ENCODE measurements at places on chromosomes 1 and 21.

DNA sequence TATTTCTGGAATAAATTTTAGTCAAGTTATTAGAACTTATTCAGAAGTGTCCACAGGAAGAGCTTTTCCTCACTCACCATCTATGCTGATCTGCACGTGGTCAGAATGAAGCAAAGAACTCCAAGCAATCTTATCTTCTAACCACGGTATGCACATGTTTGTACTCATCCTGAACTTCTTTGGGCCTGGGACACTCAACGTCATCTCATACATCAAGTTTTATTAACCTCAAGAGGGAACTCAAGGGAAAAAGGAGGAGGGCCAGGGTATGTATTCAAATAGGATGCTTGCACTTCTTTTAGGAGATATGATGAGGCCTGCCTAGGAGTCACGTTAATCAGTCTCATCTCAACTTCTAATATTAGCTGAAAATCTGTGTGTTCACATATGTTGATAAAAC, 142.5 kb downstream of the C1orf94 start:
- no peak for DNase-seq

GRCh38 chr1:183590244-183591191, at the start of gene NCF2:
TSS of gene NCF2 (minus strand) at chr1:183590459. CDS start at chr1:183590329, 130 bp downstream.
- DNase-seq: no peak

GRCh38 chr1:25780318-25781129, 19.5 kb upstream of the SELENON start:
- DNase-seq: no peak

- no peak for DNase-seq
Observed at GRCh38 chr1:15493869-15494390, 18.0 kb downstream of the CELA2B start.

- DNase-seq: no peak
Observed at GRCh38 chr1:212952641-212952976, 2.3 kb downstream of the VASH2 start.

DNA sequence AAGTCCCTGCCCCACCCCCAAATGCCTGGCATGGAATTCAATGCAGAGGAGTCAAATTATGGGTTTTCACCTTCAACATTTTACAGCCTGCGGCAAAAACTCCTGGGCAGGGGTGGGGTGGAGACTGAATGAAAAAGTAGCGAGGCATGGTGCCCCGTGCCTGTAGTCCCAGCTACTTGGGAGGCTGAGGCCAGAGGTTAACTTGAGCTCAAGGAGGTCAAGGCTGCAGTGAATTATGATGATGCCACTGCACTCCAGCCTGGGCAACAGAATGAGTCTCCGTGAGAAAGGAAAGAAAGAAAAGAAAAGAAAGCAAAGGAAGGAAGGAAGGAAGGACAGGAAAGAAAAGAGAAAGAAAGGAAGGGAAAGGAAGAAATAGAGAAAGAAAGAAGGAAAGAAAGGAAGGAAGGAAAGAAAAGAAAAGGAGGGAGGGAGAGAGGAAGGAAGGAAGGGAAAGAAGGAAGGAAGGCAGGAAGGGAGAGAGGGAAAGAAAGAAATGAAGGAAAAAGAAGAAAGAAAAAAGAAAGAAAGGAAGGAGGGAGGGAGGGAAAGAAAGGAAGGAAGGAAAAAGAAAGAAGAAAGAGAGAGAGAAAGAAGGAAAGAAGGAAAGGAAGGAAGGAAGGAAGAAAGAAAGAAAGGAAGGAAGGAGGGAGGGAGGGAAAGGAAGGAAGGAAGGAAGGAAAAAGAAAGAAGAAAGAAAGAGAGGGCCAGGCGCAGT, 11.1 kb downstream of the LEMD1 start:
- DNase-seq: no peak

GRCh38 chr1:72535470-72535869, 253.1 kb upstream of the NEGR1 start:
- DNase-seq: no peak

DNA sequence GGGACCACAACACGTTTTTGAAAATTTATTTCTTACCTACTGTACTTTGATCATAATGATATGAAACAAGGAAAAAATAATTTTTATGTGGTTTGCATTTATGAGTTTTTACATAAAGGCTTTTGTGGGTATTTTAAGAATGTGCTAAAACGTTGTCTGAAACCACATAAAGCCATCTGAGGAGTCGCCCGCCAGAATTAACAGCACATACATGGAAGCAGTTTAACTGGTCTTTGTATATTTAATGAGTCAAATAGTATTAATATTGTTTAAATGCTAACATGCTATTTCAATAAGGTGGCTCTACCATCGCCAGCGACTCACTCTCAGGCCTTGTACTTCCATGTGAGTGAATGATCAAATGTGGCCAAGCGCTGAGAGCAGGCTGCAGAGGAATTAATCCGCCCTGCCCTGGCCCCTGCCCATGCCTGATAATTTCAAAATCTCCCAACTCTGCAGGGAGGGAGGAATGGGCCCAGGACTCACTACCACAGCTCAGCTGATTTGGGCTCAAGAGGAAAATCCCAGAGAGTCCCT, 49.6 kb downstream of the SLC66A1 start:
- no peak for DNase-seq

- no peak for DNase-seq
Observed at GRCh38 chr21:46100906-46101305, 3.0 kb downstream of the COL6A2 start.

DNA sequence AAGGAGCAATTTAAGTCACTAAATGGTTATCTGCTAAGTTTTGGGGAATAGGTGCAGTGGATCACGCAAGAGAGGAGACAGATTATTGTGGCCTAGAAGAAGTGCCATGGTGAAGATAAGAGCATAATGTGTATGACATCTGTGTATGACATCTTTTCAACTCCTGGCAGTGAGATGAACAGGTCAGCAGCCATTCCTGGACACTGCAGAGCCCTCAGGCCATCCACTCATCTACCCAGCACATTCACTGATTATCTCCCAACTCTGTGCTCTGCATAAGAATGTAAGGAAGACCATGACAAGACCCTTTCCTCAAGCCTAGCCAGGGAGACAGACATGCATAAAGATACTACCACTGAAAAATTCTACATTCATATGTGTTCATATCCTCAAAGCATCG, 73.7 kb downstream of the DDR2 start:
- DNase-seq: no peak

GRCh38 chr1:84330125-84330984, 28.8 kb downstream of the SAMD13 start:
- DNase-seq: no peak

DNA sequence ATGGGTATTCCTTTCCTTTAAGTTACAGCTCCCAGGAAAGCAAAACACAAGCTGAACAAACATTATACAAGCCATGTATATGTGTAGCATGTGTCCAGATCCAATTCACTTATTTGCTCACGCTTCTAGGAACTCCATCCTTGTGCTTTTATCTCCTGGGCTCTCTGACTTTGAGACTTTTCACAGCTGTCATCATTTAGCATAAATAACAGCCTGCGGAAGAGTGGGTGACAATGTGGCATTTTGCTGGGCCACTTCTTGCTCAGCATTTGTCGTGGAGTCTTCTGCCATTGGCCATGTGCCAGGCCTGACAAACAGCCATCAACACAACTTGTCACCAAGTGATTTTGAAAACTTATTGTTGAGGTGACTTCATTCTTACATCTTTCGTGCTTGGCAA, 164.3 kb downstream of the KIF26B start:
- no peak for DNase-seq

GRCh38 chr1:155648207-155649147, 38.5 kb downstream of the MSTO1 start:
- DNase-seq: no peak

DNA sequence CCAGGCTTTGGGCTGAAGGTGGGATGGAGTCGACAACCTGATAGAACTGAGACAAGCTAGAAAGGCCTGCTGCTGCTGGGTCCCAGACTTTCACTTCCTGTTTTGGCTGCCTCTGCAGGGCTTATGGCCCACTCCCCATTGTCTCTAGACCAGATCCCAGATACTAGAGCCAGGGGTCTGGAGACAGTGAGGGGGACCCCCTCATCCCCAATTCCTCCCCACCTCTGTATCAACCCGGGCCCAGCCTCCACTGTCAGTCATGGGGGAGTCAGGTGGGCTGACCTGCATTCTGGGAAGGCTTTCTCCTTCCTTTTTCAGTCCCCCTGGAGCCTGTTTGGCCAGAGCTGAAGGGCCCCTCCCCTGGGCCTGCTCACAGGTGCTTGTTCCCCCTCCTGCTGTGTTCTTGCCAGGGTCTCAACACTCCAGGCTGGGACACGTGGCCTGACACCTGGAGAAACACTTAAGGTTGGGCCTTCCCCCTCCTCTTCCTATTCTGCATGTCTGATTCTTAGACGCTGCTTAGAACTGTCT, 18.0 kb upstream of the ETV3L start:
- no peak for DNase-seq

DNA sequence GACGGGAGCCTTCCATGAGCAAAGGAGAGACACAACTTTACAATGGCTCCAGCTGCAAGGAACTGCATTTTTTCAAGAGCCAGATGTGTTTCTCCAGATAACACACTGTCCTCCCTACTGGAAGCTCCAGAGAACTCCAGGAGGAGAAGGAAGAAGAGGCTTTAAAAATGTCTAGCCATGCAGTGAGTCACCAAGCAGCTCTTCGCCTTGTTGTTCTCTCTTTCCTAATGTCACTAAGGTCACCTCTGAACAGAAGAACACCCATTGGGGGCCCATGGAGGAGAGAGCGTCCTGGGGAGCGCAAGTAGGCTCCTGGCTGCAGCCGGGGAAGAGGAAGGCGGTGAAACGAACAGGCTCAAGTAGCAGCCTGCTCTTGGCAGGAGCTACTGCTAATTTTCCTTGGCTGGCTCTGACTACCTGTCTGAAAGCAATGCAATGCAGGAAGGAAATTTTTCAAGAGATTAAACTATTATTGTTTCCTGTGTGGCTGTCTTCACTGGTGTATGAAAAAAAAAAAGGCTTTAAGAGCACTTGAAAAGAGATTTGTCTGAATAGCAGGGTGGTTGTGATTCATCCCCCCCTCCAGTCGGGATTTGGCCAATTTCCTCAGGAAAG, 321.9 kb downstream of the SETD4 start:
- DNase-seq: no peak

- DNase-seq: no peak
Observed at GRCh38 chr1:16208270-16208987, 4.0 kb downstream of the ARHGEF19 start.

DNA sequence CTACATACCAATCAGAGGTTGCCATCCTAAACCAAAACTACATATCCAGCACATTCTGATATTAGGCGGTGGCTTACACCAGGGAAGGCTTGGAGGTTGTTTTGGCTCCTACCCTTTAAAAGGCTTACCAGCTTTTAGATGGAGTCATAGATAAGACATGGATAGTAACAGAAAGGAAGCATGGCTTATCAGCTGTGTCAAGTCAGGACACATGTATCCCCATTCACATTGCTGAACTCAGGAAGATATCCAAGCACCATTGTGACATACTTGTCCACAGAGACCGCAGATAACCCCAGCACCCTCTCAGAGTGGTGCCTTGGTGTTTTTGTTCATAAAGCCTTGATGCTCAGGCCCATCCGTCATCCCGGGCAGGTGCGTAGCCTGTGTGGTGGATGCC, 39.7 kb downstream of the ADARB1 start:
- DNase-seq: no peak

DNA sequence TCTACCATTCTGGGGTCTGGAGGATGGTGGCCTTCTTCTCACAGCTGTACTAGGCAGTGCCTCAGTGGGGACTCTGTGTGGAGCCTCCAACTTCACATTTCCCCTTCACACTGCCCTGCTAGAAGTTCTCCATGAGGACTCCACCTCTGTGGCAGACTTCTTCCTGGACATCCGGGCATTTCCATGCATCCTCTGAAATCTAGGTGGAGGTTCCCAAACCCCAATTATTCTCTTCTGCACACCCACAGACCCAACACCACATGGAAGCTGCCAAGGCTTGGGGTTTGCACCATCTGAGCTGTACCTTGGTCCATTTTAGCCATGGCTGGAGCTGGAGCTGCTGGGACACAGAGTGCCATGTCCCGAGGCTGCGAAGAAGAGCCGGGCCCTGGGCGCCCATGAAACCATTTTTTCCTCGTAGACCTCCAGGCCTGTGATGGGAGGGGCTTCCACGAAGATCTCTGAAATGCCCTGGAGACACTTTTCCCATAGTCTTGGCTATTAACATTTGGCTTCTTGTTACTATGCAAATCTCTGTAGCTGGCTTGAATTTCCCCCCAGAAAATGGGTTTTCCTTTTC, 170.5 kb downstream of the FOXD2 start:
- DNase-seq: peak; percentile 29

- DNase-seq: no peak
Observed at GRCh38 chr1:5370311-5370710, 621.9 kb downstream of the NPHP4 start.

GRCh38 chr1:16046842-16047241, 3.3 kb downstream of the CLCNKB start:
- DNase-seq: no peak

- no peak for DNase-seq
Observed at GRCh38 chr1:63012339-63012738, 228.4 kb downstream of the ATG4C start.

DNA sequence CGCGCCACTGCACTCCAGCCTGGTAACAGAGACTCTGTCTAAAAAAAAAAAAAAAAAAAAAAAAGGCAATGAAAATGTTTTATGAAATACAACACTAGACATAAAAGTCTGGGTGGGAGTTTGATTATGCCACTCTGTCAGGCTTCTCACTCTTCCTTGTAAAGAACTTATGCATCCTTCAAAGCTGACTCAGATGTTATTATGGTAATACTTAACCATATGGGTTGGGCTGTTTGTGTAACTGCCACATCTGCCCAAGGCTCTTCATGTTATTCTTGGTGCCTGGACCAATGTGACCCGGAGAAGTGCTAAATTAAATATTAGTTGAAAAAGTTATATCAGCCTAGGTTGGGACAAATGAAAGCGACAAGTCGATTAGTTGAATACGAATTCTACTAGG, 23.8 kb downstream of the FAM89A start:
- DNase-seq: no peak

- DNase-seq: peak; percentile 85
Observed at GRCh38 chr1:244353551-244354091, 98.1 kb downstream of the ADSS2 start.

DNA sequence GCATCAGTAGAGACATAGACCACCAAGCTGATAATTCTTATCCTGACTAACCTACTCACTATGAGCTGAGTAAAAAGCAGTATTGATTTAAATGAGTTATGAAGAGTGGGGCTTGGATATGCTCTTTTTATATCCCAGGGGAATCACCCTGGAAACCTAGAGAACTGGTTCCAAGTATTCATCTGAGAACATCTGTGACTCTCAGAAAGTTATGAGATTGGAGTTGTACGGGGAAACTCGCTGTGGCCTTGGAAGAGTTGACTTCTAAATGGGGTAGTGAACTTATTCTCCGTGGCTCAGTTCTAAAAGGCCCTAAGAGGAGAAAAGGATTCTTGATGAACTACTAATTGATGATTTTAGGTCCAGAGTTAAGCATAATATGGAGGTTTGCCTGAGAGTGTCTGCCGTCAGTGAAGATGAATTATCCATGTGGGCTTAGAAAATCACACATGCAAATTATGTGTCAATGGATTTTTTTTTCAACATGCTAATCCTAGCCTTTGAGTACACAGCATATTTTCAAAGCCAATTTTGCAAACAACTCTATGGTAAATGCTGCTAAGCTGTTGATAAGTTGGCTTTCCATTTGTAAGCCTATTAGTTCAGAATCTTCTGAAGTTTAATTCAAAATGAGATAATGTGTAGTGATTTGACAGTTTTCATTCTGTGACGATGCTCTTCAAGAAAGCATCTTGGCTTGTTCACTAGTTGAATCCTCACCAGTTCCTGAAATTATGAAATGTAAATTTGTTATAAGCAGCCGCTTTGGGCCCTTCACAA, 122.7 kb downstream of the FGGY start:
- no peak for DNase-seq
